NCI-H1105 treated with DMSO at 0.1 percent for 48 hours (cell line): ENCODE measurements at places on chromosomes 12 and 14.

GRCh38 chr12:103318566-103318965 lies 177.2 kb downstream of the C12orf42 start:
- peak; percentile 87 for DNase-seq

DNA sequence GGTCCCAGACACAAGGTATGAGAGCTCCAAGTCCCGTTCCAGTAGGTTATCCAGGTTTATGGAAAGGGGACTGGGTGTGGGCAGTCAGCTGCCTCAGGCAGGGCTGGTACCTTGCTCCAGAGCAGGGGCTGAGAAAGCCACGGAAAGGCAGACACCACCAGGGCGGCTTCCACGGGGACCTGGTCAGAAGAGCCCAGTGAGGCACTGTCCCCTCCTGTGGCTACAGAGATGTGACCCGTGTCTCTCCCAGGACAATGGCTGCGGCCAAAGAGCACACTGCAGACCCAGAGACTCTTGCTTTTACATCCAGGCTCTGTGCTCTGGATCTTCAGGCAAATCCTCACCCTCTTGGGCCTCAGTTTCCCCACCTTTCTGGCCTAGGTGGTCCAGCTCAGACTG lies 8.8 kb downstream of the SERPINA4 start:
- no peak for DNase-seq

DNA sequence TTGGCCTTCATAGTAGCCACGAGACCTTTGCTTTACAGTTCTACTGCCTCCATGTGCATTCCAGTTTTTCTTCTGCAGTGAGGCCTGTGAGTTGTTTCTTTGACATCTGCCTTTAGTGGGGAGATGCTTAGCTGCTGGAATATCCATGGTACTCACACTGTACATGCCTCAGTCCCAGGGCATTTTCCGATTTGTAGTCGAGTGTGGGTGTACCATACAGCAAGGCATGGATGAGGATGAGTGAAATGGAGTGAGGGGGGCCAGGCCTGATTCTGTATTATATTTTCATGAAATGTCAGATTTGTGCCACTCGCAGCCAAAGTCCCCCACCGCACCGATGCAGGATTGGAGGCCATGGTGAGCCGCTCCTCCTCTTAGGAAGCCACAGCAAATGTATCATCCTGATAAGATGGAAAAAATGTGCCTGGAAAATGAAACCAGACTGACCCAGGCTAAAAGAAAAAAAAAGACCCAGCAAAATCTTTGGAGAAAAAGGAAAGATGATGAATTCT lies 173.0 kb downstream of the ADGRD1 start:
- no peak for DNase-seq

GRCh38 chr14:36493761-36494160 lies 26.3 kb downstream of the NKX2-1 start:
- DNase-seq, result peak; percentile 20

DNA sequence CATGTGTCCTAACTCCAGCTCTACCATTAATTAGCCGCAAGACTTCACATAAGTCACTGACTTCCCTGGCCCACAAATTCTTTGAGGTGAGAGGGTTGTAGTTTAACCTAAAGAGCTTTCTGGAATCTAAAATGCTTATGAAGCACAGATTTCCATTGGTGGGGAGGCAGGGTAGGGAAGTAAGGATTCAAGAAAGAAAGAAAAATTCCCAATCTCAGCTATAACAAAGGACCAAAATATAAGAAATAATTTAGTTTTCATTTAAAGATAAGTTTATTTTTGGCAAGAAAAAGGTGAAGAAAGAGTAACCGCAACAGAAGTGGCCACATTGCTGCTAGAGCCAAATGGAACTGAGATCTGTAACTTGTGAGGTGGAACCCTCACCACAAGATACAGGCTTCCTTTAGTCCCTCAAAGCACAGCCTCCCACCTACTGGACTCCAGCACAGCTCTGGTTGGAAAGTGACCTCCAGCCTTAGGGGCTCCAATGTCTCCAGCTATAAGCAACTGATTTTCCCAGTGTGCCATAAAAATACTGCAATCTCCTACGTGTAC lies 23.6 kb downstream of the DAD1 start:
- DNase-seq, result no peak

DNA sequence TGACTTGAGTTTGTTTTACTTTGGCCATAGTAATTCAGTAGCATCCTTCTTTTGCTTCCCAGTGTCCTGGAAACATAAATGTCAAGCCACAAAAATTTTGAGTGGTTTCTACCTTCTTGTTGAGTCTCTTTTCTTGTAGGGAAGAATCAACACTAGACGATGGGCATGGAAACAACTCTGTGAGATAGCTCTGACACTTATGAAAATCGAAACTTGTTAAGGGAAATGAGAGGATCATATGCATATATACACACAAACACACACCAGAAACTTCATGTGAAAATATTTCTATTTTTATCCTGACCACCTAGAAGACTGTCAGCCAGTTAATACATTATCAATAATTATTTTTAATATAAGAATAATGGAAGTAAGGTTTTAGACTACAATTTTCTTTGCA lies 1247.3 kb upstream of the FLRT2 start:
- DNase-seq, result no peak

GRCh38 chr14:25011095-25011494 lies 38.9 kb downstream of the STXBP6 start:
- DNase-seq, result no peak

DNA sequence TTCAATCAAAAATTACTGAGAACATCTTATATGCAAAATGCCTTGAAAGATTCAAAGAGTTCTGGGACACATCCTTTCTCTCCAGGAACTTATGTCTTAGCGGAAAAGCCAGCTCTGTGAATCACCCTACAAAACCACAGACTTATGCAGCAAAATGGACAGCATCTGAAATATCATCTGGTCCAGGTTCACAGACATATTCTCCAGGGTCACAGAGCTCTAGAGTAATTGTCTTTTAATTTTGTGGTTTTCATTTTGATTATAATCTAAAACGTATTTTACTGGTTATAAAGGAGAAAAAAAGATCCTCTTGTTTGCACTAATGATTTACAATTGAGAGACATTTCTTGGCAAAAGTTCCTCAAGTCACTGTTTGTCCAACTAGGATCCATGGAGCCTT lies 246.2 kb downstream of the MSRB3 start:
- DNase-seq, result no peak

- DNase-seq, result no peak
These were observed 7.5 kb downstream of the ITGA5 start for GRCh38 chr12:54411391-54412241.
